ENCODE measurements at places on chromosomes 16 and 17.

DNA sequence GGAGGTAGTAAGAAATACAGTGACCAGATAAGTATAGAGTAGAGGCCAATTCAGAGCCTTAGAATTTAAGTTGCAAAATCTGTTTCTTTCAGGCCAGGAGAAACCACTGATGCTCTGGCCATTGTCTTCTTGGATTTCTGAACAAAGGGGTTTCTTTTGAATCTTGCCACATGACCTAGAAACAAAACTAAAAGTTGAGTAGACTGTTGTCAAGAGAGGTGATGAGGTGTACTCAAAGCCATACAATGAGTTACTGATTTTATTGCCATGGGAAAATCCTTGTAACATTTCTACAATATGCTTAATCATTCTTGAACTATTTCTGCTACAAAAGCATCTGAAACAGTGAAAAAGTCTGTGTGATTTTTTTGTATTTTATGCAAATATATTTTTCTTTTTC lies 881.3 kb downstream of the CDH11 start:
- no peak for DNase-seq

- DNase-seq = no peak
These were observed 19.3 kb upstream of the MNT start for GRCh38 chr17:2420176-2420575.

- no peak for DNase-seq
These were observed 93.1 kb downstream of the SALL1 start for GRCh38 chr16:51057969-51058337.

GRCh38 chr17:47735139-47735464 lies 2.1 kb downstream of the TBX21 start:
- DNase-seq = no peak

DNA sequence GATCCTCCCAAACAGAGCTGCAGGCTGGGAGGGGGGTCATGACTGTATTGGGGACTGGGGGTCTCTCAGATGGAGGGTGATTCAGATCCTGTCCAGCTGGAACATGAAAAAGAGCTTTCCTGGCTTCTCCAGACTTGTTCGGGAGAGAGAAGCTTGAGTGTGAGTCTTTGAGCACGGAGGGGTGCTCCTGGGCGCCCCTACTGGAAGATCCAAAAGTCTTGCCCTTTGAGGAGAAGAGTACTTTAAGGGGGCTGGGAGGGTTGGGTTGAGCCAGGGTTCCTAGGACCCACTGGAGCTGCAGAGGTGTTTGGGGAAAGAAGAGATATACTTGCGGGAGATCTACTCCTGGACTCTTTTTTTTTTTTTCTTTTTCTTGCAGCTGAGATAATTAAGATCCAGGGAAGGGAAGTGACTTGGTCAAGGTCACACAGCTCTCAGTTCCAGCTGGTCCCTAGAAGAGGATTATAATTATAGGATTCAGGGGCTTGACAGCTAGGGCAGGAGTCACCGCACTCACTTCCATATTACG lies 8.4 kb downstream of the RARA start:
- no peak for DNase-seq

Data from substantia nigra (tissue), 51 donors.